NCI-H1694 treated with DMSO at 0.1 percent for 48 hours (cell line): ENCODE measurements at places on chromosomes 16 and 17.
A peak's percentile ranks its signal among the peaks of the same experiment; 100 is the strongest.

- DNase-seq: peak; percentile 7
These were observed at the start of the genes GNPTG and TSR3 for GRCh38 chr16:1351582-1352362. TSS of gene GNPTG (plus strand) at chr16:1351931. CDS start at chr16:1351966, 35 bp downstream. TSS of gene TSR3 (minus strand) at chr16:1351878. CDS start at chr16:1351804, 74 bp downstream.

DNA sequence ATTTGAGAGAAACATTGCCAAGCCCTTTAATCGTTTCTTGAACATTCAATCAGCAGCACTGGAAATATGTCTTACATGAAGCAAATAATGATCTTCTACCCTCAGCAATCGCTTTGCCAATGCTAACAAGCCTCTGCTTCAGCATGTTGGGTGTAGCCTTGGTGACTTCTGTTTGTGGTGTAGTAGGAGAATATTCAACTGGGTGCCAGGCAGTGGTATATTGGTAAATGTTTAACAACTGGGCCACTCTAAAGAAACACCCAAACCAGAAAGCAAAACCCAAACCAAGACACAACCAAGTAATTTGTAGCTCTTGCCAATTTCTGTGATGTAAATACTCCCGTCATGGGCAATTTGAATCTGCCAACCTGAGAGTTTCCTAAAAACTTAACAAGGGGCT lies 9.7 kb downstream of the CDH13 start:
- DNase-seq: no peak

- DNase-seq: no peak
These were observed 28.0 kb upstream of the MAF start for GRCh38 chr16:79628501-79628975.

DNA sequence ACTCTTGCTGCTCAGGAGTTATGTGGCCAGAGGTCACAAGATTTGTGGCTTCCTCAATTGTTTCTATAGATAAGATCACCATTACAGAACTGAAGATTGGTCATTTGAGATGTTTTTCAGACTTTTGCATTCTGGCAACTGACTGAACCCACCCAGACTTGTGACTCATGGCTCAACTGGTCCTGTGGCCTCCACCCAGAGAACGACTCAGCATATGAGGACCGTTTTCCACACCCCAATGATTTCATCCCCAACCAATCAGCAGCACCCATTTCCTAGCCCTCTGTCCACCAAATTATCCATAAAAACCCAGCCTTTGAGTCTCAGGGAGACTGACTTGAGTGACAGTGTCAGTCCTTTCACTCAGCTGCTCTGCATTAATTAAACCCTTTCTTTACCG lies 143.2 kb upstream of the ASIC2 start:
- no peak for DNase-seq

DNA sequence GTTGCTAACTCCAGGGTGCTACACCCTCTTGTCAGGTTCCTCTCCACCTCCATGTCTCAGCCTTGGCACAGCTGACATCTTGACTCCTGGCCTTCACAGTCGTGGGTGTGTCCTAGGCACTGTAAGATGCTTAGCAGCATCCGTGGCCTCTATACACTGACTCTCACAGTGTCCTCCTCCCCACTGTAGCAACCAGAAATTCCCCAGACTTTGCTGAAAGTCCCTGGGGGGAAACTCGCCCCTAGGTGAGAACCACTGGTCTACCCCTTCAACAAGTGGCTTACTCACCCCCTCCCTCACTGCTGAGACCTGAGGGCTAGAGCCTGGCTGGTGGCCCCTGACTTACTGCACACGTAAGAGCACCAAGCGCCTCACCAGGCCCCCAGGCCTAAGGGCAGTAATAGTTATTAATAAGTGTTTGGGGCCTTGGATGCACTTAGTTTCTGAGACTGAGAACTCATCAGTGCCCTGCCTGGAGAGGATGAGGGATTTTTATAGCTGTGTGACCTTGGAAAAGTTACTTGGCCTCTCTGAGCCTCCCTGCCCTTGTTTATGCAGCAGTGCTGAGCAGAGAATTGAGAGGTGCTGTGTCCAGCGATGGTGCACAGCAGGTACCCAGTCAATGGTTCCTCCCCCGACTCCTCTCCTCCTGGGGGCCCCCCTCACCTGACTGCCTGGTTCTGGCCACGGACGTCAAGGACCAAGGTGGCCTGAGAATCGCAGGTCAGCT lies 67.1 kb downstream of the RMI2 start:
- DNase-seq: no peak

- DNase-seq: peak; percentile 24
These were observed 747 bp upstream of the LHX1 start for GRCh38 chr17:36936455-36937000.

- DNase-seq: no peak
These were observed 683 bp upstream of the SLC7A6 start for GRCh38 chr16:68263559-68264127.

DNA sequence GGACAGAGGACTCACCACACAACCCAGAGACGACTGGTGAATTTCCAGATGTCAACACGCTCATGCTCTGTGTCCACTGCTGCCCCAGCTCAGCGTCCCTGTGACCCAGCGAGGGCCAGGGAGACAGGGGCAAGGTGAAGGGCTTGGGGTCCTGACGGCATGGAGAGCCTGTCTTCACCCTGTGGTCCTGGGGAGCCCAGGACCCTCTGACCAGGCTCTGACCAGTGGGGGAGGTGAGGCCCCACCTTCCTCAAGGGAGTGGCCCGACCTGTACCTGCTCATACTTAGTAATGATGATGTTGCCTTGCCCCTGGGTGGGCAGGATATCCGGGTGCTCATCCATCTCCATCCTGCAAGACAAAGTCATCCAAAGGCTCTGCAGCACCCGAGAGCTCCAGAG lies 39.8 kb downstream of the TNFRSF13B start:
- DNase-seq: no peak

- DNase-seq: no peak
These were observed 124.0 kb downstream of the MYO1D start for GRCh38 chr17:32752934-32753333.

- peak; percentile 22 for DNase-seq
These were observed 39.3 kb downstream of the CIBAR2 start for GRCh38 chr16:85072947-85073346.

DNA sequence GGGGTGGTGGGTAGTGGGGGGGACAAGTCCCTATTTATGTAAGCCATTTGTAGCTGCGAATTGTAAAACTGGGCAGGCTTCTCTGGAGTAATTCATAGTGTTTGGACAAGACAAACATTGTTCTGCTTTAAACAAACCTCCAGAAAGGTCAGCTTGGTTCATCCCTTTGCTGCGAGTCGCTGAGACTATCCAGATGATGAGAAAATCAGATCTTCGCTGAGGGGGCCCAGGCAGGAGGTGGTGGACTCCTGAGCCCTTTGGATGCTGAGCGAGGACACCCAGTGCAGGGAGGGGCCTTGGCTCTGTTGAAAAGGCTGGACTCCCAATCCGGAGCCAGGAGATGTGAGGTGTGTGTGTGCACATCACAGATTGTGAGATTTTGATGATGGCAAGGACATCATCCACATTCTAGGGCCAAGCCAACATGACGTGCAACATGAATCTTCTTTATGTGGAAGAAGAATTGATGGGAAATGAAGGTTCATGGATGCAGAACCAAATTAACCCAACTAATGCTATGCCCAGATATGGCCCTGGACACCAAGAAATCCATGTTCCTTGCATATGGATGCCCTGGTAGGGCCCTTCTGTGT lies 15.0 kb upstream of the NTN1 start:
- DNase-seq: no peak

- DNase-seq: peak; percentile 54
These were observed 140.0 kb downstream of the CHD9NB start for GRCh38 chr16:52912565-52913173.

- DNase-seq: no peak
These were observed 19.4 kb upstream of the PRM1 start for GRCh38 chr16:11300560-11300892.

DNA sequence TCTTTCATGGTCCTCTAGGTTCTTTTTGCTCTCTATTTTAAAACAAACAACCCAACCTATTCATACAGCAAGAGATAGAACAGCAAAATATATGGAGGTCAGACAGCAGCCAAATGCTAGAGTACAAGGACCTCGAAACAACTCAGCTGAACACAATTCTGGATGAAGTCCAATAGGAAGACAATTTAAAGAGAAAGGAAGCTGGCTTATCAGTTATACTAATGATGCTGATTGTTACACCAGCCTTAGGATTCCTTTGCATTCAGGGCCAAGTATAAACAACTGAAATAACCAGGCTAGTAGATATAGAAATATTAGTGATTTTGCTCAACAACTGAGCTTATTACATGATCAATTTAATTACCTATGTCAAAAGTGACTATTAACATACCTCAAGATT lies 2.5 kb downstream of the SSH2 start:
- DNase-seq: no peak

GRCh38 chr17:6913608-6914443 lies 82.0 kb upstream of the ALOX12 start:
- DNase-seq: peak; percentile 24

- DNase-seq: peak; percentile 18
These were observed at the start of gene ELOB for GRCh38 chr16:2777231-2777902. TSS of gene ELOB (minus strand) at chr16:2777280. CDS start at chr16:2777239, 41 bp downstream.

DNA sequence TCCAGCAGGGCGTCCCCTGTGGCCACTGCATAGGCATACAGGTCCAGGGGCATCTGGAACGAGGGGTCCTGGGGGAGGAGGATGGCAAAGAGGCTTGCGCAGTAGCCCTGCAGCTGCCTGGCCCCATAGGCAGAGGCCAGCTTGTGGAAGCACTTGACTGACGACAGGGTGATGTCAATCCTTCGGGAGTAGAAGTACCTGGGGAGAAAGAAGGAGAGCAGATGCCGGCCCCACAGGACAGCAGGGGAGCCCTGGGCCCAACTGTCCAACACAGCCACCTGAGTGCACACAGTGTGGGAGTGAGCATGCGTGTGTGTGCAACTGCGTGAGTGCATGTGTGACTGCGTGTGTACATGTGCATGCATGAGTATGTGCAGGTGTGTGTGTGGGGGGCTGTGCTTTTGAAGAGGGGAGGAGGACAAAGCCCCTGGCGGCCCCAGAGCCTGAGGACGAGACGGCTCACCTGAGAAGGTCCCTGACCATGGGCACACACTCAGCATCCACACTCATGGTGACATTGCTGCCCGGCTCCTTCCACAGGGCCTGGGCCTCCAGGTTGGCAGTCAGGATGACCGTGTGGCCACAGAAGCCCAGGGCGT lies 7.1 kb downstream of the LGALS3BP start:
- no peak for DNase-seq

GRCh38 chr16:11752856-11753255 lies 10.2 kb upstream of the TXNDC11 start:
- no peak for DNase-seq

DNA sequence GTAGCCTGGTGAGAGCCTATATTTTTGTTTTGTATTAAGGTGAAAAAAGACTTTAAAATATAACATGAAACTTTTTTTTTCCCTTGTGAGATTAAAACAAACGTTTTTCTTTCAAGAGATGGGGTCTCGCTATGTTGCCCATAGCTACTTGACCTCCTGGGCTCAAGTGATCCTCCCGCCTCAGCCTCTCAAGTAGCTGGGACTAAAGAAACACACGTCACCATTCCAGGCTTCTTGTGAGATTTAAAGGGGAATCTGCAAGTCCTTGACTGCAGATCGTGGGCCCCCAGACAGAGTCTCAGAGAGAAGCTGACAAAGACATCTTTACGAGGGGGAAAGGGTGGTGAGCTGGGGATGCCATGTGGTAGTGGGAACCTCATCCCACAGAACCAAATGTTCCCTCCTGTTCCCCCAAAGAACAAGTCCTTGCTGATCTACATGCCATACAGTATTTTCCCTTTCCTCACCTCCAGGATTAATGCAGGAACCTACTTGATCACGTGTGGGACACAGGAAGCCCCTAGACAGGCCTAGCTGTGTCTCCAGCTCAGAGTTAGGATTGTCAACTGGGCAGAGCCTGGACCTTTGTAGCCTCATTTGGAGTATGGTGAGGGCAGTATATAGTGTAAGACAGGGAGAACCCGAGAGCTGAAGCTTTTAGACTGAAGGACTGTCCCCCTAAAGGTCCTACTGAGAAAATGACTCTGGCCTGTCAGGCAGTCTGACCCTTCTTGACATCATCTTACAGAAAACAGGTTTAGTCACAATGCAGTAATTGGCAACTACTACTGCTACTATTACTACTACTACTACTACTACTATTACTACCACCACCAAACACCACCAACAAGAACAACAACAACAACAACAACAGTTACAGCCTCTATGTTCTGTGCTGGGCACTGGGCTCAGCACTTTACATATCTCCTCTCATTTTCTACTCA lies 4.1 kb downstream of the MAP3K14 start:
- no peak for DNase-seq

- no peak for DNase-seq
These were observed 30.9 kb downstream of the DCAKD start for GRCh38 chr17:45020354-45021138.

DNA sequence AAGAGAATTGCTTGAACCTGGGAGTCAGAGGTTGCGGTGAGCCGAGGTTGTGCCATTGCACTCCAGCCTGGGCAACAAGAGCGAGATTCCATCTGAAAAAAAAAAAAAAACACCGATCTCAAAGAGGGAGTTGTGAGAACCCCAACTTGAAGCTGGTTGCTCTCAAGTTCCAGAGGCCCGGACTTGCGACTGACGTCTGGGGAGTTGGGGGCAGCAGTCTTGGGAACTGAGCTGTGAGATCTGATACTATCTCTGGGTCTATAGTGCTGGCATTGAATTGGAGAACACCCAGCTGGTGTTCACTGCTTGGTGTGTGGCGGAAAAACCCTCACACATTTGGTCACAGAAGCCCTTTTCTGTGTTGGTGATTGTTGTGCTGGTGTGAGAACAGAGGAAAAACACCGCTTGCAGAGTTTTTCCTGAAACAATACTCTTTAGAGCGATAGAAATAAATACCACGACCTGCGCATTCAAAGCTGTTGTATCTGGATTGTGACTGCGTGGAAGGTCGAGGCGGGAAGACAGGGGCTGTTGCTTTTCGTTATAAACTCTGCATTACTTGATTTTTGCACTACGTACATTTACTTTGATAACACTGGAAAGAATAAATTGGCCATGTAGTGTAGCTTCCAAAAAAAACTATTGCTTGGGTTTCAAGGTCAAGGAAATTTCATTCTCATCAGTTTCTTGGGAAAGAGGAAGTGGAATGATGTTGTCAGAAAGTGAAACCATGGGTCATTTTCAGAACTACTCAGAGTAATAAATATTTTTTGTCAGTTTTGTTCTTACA lies 8.8 kb downstream of the SCIMP start:
- no peak for DNase-seq

GRCh38 chr17:74547736-74548135 lies 1.8 kb upstream of the CD300C start:
- DNase-seq: no peak

- DNase-seq: no peak
These were observed 2.6 kb downstream of the TMEM220 start for GRCh38 chr17:10727192-10727591.

- DNase-seq: peak; percentile 34
These were observed 445 bp upstream of the DBNDD1 start for GRCh38 chr16:90019543-90020259.

- no peak for DNase-seq
These were observed 93.8 kb downstream of the USP31 start for GRCh38 chr16:23055481-23055880.

- no peak for DNase-seq
These were observed 9.2 kb downstream of the QPRT start for GRCh38 chr16:29688172-29688571.
